T-helper 17 cell (primary cell): ENCODE measurements at places on chromosomes 6 and 20. TPM values are rescaled to one million over a fixed set of nuclear protein-coding genes. Genes with fewer than 3 reads are reported as not detected.

DNA sequence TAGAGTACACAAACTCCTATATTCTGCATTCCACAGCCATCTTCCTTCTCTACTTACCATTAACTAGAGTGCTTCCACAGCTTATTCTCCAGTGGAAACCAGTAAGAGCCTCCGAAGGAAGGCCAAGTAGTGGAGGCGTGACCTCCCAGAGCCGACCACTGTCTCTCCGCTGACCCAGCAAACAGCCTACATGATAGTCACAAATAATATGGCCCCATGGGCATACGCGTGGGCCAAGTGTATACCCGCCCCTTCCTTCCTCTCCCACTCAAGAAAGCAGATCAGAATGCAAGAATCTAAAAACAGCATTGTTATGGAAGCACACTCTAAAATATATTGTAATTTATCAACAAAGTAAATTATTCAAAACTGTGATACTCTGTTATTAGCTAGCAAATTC lies 526.6 kb upstream of the JARID2 start:
- no peak overlapping the region for H3K27ac ChIP-seq
- DNase-seq, result no peak
- H3K4me1 ChIP-seq, result peaks cover 30% of the 10 kb centered on the region
- H3K27me3 ChIP-seq, result no peaks in the 10 kb centered on the region
- no peak overlapping the region for H3K4me3 ChIP-seq

- no peaks in the 10 kb centered on the region for H3K27me3 ChIP-seq
- H3K4me3 ChIP-seq, result no peak overlapping the region
- H3K27ac ChIP-seq, result peak overlapping the region; percentile 21
- H3K4me1 ChIP-seq, result peaks cover 40% of the 10 kb centered on the region
- no peak for DNase-seq
Measured at GRCh38 chr6:156840136-156840535, 63.0 kb downstream of the ARID1B start.

GRCh38 chr6:134980846-134981245 lies 30.9 kb upstream of the ALDH8A1 start:
- H3K27me3 ChIP-seq, result no peaks in the 10 kb centered on the region
- H3K27ac ChIP-seq, result no peak overlapping the region
- H3K4me3 ChIP-seq, result no peak overlapping the region
- H3K36me3 ChIP-seq, result peaks cover 26% of the 10 kb centered on the region
- no peak for DNase-seq
- peaks cover 23% of the 10 kb centered on the region for H3K4me1 ChIP-seq

- H3K4me1 ChIP-seq, result no peaks in the 10 kb centered on the region
- H3K4me3 ChIP-seq, result no peak overlapping the region
- no peak overlapping the region for H3K27ac ChIP-seq
- H3K36me3 ChIP-seq, result no peaks in the 10 kb centered on the region
- no peak for DNase-seq
Measured at GRCh38 chr6:39496915-39497314, 174.4 kb upstream of the KCNK16 start.

- no peaks in the 10 kb centered on the region for H3K27me3 ChIP-seq
- no peaks in the 10 kb centered on the region for H3K4me1 ChIP-seq
- H3K36me3 ChIP-seq, result no peaks in the 10 kb centered on the region
- no peak overlapping the region for H3K27ac ChIP-seq
Measured at GRCh38 chr6:51303338-51303737, 484.7 kb downstream of the TFAP2B start.

DNA sequence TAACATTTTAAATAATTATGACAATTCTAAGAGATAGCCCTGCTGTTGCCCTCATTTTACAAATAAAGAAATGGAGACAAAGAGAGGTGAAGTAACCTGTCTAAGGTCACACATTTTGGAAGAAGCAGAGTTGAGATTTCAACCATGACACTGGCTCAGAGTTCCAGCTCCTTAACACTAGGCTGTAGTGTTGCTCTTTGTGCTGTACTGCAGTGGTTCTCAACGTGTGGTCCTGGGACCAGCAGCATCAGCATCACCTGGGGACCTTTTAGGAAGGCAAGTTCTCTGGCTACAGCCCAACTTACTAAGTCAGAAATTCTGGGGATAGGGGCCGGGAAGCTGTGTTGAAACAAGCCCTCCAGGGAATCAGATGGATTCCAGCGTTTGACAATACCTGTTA lies 62.4 kb upstream of the FERMT1 start:
- H3K27me3 ChIP-seq, result peaks cover 28% of the 10 kb centered on the region
- no peak overlapping the region for H3K27ac ChIP-seq
- H3K36me3 ChIP-seq, result no peaks in the 10 kb centered on the region

- no peaks in the 10 kb centered on the region for H3K36me3 ChIP-seq
- H3K4me3 ChIP-seq, result no peak overlapping the region
- peaks cover 31% of the 10 kb centered on the region for H3K27me3 ChIP-seq
- H3K4me1 ChIP-seq, result no peaks in the 10 kb centered on the region
- no peak overlapping the region for H3K27ac ChIP-seq
Measured at GRCh38 chr20:19743640-19743995, 14.4 kb upstream of the RIN2 start.

GRCh38 chr6:45209762-45210161 lies 118.4 kb upstream of the RUNX2 start:
- H3K27ac ChIP-seq, result no peak overlapping the region
- no peak for DNase-seq
- H3K4me3 ChIP-seq, result no peak overlapping the region
- no peaks in the 10 kb centered on the region for H3K36me3 ChIP-seq

DNA sequence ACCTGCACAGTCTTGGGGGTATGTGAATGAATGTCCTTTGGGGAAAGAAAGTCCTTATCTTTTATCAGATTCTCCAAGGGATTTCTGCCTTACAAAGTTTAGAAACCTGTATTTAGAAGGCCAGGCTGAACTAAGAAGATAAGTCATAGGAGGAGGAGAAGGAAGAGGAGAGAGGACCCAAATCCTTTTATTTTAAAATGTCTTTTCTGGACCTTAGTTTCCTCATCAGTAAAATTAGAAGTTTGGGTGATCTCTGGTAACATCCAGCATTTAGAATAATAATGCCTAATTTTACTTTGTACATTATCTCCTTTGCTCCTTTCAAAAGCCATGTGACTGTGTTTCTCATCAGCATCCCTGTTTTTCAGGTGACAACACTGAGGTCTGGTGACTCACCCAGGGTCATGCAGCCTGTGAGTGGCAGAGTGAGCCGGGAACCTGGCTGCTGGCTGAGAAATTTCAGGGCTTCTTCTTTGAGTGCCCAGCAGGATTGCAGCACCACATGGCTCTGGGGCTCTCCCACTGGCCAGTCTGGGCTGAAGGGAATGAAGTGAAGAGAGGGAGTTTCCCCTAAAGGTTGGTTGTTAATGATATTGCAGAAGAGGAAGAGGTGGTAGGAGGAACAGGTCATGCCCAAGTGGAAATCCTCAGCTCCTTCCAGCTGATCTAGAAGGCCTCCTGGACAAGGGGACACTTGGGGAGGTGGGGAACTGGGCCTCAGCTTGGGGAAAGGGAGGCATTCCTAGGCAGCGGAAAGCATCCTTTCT lies 34.0 kb downstream of the VEGFA start:
- no peaks in the 10 kb centered on the region for H3K36me3 ChIP-seq
- peaks cover 18% of the 10 kb centered on the region for H3K4me1 ChIP-seq
- no peak overlapping the region for H3K27ac ChIP-seq
- H3K4me3 ChIP-seq, result no peak overlapping the region

- no peak overlapping the region for H3K27ac ChIP-seq
- H3K4me3 ChIP-seq, result no peak overlapping the region
- no peak for DNase-seq
- no peaks in the 10 kb centered on the region for H3K27me3 ChIP-seq
- H3K36me3 ChIP-seq, result no peaks in the 10 kb centered on the region
Measured at GRCh38 chr20:51354191-51354768, 188.2 kb downstream of the NFATC2 start.

- H3K36me3 ChIP-seq, result peaks cover 10% of the 10 kb centered on the region
- no peak for DNase-seq
- peaks cover 2% of the 10 kb centered on the region for H3K4me1 ChIP-seq
- H3K27me3 ChIP-seq, result peaks cover 50% of the 10 kb centered on the region
Measured at GRCh38 chr6:29763491-29764289, 40.5 kb downstream of the HLA-F start.

DNA sequence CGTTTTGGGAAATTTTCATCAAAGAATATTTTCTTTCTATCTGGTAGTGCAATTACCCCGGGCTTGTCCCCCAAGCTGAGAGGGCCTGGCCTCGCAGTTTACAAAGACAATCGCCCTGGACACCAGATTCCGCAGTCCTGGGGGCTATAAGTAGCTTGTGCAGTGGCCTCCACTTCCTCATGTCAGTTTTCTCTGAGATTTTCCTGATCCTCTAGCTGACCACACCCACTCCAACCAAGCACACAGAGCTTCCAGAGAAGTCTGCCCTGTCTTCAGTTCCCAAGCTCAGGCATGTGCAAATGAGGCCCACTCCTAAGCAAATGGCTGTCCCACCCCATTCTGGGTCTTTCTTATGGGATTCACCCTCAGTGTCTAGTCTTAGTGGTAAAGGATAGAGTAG lies 245.3 kb downstream of the MAFB start:
- H3K36me3 ChIP-seq, result no peaks in the 10 kb centered on the region
- no peak overlapping the region for H3K4me3 ChIP-seq
- no peaks in the 10 kb centered on the region for H3K4me1 ChIP-seq
- peaks cover 39% of the 10 kb centered on the region for H3K27me3 ChIP-seq
- H3K27ac ChIP-seq, result no peak overlapping the region
- no peak for DNase-seq

DNA sequence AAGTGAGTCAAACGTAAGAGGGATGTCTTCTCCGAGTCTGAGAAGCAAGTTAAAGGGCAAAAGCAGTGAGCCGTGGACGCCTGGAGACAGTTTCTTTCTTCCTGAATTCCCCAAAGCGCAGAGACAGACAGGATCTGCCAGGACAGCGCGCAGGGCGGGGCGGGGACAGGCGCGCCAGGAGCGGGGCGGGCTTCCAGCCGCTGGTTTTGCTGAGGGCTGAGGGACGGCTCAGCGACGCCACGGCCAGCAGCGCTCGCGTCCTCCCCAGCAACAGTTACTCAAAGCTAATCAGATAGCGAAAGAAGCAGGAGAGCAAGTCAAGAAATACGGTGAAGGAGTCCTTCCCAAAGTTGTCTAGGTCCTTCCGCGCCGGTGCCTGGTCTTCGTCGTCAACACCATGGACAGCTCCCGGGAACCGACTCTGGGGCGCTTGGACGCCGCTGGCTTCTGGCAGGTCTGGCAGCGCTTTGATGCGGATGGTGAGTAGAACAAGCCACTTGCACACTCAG lies at the start of gene SCGN:
SCGN (plus strand) TSS at position 209 of the 509 bp plus-strand sequence; CDS start at position 398, 189 bp downstream.
- H3K4me1 ChIP-seq, result no peaks in the 10 kb centered on the region
- DNase-seq, result no peak
- H3K27ac ChIP-seq, result no peak within 1 kb of the TSS
- no peak within 1 kb of the TSS for H3K4me3 ChIP-seq

- DNase-seq, result no peak
- no peak overlapping the region for H3K4me3 ChIP-seq
- no peaks in the 10 kb centered on the region for H3K27me3 ChIP-seq
- no peak overlapping the region for H3K27ac ChIP-seq
Measured at GRCh38 chr6:144340541-144341371, 55.6 kb downstream of the UTRN start.

DNA sequence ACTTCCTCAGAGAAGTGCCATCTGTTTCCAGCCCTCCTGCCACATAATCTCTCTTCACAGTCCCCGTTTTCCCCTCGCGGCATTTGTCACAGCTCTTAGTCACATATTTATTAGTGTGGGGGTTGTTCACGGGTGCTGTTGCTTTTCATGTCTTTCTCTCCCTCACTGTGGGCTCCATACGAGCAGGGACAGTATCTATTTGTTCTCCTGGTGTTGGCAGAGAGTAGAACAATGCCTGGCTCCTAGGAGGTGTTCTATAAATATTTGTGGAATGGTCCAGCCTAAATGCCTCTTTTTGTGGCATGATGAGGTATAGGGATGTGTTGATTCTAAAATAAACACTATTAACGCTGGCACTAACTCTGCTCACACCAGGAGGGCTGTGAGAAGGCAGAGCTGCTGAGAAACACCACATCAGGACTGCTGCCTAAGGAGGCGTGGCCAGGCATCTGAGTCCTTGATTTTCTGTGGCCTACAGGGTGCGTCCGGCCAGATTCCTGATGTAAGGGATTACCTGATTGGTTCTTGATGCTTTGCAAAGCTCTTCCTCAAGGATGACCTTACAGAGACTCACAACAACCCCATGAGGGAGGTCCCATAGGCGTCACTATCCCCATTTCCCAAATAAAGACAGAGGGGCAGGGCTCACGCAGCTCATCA lies 219.8 kb upstream of the ARID1B start:
- no peaks in the 10 kb centered on the region for H3K27me3 ChIP-seq
- H3K4me1 ChIP-seq, result peaks cover 3% of the 10 kb centered on the region
- no peak for DNase-seq
- no peaks in the 10 kb centered on the region for H3K36me3 ChIP-seq
- no peak overlapping the region for H3K4me3 ChIP-seq
- H3K27ac ChIP-seq, result no peak overlapping the region

GRCh38 chr20:48975955-48976354 lies 54.4 kb downstream of the ARFGEF2 start:
- H3K27ac ChIP-seq, result no peak overlapping the region
- H3K36me3 ChIP-seq, result peaks cover 20% of the 10 kb centered on the region
- H3K27me3 ChIP-seq, result no peaks in the 10 kb centered on the region

GRCh38 chr20:24612799-24613775 lies 143.7 kb downstream of the SYNDIG1 start:
- H3K4me1 ChIP-seq, result peaks cover 3% of the 10 kb centered on the region
- H3K27ac ChIP-seq, result no peak overlapping the region
- H3K36me3 ChIP-seq, result no peaks in the 10 kb centered on the region
- no peak for DNase-seq
- H3K27me3 ChIP-seq, result peaks cover 34% of the 10 kb centered on the region
- H3K4me3 ChIP-seq, result no peak overlapping the region

- no peaks in the 10 kb centered on the region for H3K27me3 ChIP-seq
- DNase-seq, result no peak
- H3K4me1 ChIP-seq, result peaks cover 5% of the 10 kb centered on the region
- no peaks in the 10 kb centered on the region for H3K36me3 ChIP-seq
- no peak overlapping the region for H3K27ac ChIP-seq
- no peak overlapping the region for H3K4me3 ChIP-seq
Measured at GRCh38 chr6:140485740-140486449, 1111.4 kb upstream of the CITED2 start.

- no peak for DNase-seq
- no peaks in the 10 kb centered on the region for H3K27me3 ChIP-seq
- H3K27ac ChIP-seq, result no peak overlapping the region
- H3K4me1 ChIP-seq, result peaks cover 22% of the 10 kb centered on the region
Measured at GRCh38 chr20:33736962-33737361, 5.2 kb downstream of the ZNF341 start.

- H3K27me3 ChIP-seq, result no peaks in the 10 kb centered on the region
- H3K4me1 ChIP-seq, result no peaks in the 10 kb centered on the region
- H3K36me3 ChIP-seq, result peaks cover 3% of the 10 kb centered on the region
- no peak for DNase-seq
Measured at GRCh38 chr20:29302979-29303644, 1954.4 kb upstream of the DEFB115 start.

- no peak for DNase-seq
- H3K36me3 ChIP-seq, result no peaks in the 10 kb centered on the region
- H3K4me3 ChIP-seq, result no peak overlapping the region
- no peak overlapping the region for H3K27ac ChIP-seq
- H3K4me1 ChIP-seq, result no peaks in the 10 kb centered on the region
Measured at GRCh38 chr20:45173522-45173921, 1.2 kb upstream of the PI3 start.

PI16 gene
- 14.5 TPM for total RNA-seq

TPBG gene
- 0.89 TPM for total RNA-seq

BEND6 gene
- total RNA-seq, result not detected

PBOV1 gene
- not detected for total RNA-seq

HAO1 gene
- not detected for total RNA-seq

SLCO4A1 gene
- 1.9 TPM for total RNA-seq

ZFP64 gene
- 7.5 TPM for total RNA-seq

PGC gene
- not detected for total RNA-seq

PAK5 gene
- total RNA-seq, result not detected

LTA gene
- 26.0 TPM for total RNA-seq
